ENCODE measurements at places on chromosomes 11 and 22.

- no peak for DNase-seq
These were observed 289.2 kb downstream of the MN1 start for GRCh38 chr22:27512283-27512761.

DNA sequence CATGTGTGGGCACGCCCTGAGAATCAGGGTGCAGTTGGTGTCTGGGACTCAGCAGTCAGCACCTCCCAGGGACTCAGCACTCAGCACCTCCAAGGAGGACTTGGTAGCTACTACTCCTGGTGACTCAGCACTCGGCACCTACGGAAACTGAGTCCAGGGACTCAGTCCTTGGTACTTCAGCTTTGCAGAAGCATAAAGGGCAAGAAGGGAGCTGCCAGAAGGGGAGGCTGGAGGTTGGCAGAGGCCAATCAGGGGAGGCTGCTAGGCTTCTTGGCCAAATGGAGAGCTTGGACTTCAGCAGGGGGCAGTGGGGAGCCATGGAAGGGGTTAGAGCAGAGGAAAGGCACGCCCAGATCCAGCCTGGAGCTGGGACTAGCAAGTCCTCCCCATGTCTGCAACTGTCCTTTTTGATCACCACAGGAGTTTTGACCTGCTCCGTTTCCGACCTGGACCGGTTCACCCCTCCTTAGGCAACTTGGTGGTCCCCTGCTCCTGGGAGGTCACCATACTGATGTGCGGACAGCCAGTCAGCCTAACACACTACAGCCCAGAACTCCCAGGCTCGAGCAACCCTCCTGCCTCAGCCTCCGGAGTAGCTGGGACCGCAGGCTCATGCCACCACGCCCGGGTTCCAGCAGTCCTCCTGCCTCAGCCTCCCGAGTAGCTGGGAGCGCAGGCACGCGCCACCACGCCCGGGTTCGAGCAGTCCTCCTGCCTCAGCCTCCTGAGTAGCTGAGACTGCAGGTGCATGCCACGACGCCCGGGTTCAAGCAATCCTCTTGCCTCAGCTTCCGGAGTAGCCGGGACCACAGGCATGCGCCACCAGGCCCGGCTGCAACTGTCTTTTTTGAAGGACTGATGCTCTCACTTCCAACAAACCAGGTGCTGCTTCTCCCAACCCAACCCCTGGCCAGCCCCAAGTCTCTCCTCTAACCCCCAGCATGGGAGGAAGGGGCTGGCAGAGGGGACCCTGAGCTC, 1.5 kb downstream of the ANO9 start:
- DNase-seq, result no peak

DNA sequence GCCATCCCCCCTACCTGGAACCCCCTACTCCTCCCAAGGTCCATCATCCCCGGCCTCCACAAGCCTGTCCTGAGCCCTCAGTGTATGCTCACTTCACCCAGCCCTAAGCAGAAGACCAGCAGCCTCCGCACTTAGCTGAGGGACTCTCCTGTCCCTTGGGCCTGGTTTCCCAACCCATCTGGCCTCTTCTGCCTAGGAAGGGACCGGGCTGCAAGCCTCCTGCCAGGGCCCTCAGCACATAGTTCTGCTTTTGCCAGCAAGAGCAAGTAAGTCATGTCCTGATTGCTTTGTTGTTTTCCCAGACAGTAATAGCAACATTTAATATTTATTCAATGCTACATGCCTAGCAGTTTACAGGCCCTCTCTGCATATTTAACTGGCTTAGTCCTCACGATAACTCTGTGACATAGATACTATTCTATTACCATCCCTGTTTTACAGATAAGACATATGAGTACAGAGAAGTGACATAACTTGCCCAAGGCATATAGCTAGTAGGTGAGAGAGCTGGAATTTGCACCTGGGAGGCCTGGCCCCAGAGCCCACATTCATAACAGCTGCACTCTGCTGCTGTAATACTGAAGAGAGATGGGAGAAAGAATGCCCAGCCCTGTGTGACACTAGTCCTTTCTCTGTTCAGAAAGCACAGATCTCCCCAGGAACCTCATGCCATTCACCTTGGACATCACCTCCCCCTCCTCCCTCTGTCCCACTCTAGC, 139.2 kb downstream of the PARVA start:
- no peak for DNase-seq

DNA sequence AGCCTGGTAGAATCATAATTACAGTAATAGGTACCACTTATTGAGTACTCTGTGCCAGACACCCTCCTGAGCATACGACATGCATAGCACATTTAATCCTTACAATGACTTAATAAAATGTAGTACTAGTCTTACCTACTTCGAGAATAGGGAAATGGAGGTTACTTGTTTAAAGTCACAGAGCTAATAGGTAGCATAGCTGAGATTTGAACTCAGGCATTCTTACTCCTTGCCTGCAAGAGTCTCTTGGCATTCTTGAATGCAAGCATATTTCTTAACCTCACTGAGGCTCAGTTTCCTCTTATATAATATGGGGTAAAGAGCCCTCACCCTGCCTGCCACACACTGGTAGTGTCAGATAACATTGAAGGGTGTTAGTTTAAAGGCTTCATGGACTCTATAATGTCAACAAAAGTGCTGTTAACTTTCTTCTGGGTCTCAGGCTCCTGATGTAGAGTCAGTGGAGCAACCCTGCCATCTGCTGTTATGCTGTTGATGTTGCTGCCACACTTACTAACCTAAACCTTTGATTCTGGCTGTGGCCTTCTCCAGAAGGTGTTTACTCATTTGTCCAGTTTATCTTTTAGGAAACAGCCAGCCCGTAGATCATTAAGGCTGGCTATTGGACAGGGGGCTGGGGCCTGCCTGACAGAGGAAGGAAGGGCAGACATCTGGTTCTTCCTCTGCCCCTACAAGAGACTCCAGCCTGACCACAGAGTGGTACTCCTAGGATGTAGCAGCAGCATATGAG, 18.9 kb downstream of the LIMK2 start:
- DNase-seq, result no peak

- no peak for DNase-seq
These were observed 15.4 kb downstream of the MORC2 start for GRCh38 chr22:30953206-30953605.

- peak; percentile 80 for DNase-seq
These were observed 78.3 kb upstream of the AKIP1 start for GRCh38 chr11:8832571-8833260.

- peak; percentile 82 for DNase-seq
These were observed 45.4 kb upstream of the DKK3 start for GRCh38 chr11:12053606-12054361.

DNA sequence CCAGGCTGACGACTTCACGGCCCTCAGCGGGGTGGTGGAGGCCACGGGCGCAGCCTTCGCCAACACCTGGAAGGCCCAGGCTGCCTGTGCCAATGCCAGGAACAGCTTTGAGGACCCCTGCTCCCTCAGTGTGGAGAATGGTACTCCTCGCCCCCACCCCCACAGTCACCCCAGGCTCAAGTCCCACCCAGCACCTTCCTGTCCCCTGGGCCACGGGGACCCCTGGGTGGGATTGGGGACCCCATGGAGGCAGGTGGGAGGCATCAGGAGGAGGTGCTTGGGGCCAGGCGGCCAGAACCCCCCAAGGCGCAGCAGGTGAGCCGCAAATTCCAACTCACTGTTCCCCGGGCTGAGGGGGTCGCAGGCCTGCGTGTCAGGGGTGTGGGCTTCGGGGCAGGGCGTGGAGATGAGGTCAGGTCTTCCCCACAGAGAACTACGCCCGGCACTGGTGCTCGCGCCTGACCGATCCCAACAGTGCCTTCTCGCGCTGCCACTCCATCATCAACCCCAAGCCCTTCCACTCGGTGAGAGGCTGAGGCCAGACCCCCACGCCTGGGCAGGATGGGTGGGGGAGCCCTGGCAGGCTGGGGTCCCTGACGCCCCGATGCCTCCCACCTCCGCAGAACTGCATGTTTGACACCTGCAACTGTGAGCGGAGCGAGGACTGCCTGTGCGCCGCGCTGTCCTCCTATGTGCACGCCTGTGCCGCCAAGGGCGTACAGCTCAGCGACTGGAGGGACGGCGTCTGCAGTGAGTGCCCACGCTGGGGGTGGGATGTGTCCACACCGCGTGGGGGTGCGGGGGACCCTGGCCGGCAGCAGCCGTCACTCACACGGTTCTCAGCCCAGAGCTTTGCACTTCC, 9.4 kb downstream of the MUC5B start:
- no peak for DNase-seq

DNA sequence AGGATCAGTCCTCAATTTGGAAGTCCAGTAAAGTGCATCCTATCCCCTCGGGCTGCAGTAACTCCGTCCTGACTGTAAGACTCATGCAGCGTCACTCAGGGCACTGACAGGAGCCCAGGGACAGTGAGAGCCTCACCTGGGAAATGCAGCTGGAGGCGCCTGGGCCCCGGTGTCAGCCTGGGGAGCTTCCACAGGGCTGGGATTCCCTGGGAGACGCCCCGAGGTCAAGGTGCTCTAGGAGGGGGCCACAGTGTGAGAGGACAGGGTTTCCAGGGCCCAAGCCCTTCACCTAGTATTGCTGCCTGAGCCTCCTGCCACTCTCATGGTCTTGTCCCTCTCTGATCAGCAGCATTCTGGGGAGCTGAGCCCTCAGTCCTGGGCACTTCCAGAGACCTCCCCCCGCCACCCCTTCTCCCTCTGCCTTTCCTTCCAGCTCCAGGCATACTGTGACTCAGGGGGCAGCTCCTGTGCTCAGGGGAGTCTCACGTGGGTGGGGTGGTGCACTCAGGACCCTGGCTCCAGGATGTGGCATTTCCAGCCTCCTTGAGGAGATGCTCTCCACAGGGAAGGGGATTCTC, 99.1 kb upstream of the IGLL5 start:
- no peak for DNase-seq

DNA sequence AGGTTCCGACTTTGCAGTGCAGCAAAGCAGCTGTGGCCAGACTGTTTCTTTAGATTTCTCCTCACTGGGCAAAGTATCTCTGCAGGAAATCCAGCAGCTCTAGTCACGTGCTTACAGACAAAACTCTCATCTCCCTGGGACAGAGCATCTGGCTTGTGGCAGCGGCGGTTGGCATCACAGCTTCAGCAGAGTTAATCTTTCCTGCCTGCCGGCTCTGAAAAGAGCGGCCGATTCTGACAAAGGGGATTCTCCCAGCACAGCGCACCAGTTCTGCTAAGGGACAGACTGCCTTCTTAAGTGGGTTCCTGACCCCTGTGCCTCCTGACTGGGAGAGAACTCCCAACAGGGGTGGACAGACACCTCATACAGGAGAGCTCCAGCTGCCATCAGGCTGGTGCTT, 1357.3 kb upstream of the TENM4 start:
- no peak for DNase-seq

- DNase-seq, result no peak
These were observed 7.4 kb upstream of the OR52B4 start for GRCh38 chr11:4375431-4376140.

GRCh38 chr11:126545057-126545555, 189.6 kb downstream of the ST3GAL4 start:
- no peak for DNase-seq

GRCh38 chr11:118151431-118151830, 1.2 kb downstream of the SCN4B start:
- DNase-seq, result no peak

GRCh38 chr22:39732625-39733024, 160.9 kb downstream of the ENTHD1 start:
- no peak for DNase-seq

GRCh38 chr11:61682093-61682732, 2.0 kb downstream of the DAGLA start:
- DNase-seq, result no peak

DNA sequence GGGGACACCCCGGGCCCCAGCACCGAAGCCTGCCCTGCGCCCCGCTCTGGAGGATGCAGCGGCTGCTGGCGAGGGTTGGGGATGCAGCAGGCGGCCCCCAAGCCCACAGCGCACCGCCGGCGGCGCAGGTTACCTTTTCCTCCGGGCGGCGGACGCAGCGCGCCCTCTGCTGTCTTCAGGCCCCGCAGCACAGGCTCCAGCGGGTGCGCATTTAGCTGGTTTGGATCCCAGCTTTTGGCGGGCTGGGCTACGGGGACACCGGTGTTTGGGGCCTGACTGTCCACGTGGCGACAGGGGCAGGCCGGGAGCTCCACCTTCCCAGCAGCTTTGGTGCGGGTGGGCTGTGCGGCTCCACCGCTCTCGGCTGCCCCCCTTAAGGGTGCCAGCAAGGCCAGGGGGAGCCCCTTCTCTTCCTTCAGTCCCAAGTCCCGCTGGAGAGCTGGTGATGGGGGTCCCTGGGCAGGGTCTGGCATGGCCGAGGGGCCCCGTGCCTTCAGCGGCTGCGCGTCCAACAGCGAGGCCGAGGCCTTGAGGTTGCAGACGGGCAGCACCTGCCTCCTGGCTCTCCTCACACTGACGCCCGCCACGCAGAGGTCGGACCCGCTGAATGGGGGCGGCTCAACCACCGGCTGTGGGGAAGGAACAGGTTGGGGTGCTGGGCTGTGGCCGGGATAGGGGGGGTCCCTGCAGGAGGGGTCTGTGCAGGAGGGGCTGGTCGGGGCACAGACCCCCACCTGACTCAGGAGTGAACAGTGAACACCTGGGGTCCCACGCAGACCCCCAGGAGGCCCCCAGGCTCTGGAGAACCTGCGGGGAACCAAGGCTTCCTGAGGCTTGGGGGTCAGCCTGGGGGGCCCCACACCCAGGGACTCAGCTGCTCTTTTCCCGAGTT, 18.0 kb upstream of the IL17REL start:
- DNase-seq, result no peak

GRCh38 chr11:17816232-17816931, 81.8 kb downstream of the KCNC1 start:
- no peak for DNase-seq

GRCh38 chr22:36065775-36066544, 37.3 kb upstream of the RBFOX2 start:
- DNase-seq, result peak; percentile 89

- DNase-seq, result no peak
These were observed 13.6 kb downstream of the DGCR8 start for GRCh38 chr22:20093418-20094196.

DNA sequence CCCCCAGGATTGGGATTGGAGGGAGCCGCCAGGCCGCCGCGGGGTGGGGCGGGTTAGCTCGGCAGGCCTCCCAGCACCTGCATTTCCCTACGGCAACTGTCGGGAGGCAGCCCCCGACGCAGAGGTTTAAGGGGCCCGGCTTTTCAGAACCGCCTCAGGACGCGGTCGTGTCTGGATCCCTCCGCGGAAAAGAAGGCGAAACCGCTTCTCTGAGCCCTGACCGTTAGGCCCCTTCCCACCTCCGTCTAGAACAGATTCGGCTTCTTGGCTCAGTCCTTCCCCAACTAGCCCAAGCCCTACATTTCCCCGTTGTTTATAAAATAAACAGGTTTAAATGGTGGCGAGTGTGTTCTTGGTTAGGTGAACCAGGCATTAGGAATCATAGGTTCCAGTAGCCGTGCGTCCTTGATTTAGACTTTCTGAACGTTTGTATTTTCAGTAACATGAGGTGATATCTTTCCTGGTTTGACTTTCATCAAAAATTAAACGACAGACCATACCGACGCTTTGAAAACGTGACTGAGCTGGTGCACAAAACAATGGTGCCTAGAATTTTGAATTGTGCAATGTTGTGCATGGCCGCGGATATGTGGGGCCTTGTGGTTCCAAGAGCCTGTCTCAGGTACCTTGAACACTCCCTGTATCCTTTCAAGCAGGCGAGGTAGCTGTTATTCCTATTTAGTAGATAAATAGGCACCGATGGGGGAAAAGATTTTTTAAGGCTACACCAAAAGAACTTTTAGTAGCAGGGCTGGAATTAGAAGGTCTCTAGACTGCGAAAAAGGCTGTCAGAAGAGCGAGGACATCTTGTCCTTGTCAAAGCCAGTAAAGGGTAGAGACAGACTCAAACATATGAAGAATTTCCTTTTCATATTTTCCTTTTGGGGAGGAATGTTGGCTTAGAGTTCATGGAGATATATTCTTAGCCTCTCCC, 1.2 kb upstream of the HSPA8 start:
- peak; percentile 31 for DNase-seq

GRCh38 chr22:38317995-38318715, 922 bp upstream of the CSNK1E start:
- peak; percentile 92 for DNase-seq

GRCh38 chr22:45934659-45935341, 42.2 kb downstream of the WNT7B start:
- peak; percentile 73 for DNase-seq

Data from GM04504 (cell line).